ENCODE measurements at places on chromosomes 1 and 21. TPM values are rescaled to one million over a fixed set of nuclear protein-coding genes. Genes with fewer than 3 reads are reported as not detected.

TOR1AIP2 gene
- total RNA-seq: 61.4 TPM

REN gene
- total RNA-seq: 0.17 TPM

DNA sequence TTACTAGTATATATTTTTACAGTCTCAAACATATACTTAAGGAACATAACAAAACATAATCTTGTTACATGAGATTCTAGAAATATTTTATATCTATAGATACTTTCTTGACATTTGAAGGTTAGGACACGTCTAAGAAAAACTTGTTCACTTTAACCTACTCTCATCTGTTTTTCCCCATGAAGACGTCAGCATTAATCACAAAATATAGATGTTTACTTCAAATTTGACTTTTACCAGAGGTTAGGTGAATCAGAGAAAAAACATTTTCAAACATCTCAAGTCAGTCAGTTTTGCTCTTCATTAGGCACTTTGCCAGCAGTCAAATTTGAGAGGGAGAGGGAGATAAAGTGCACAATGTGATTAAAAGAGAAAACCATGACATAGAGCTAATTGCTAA is 47.7 kb downstream of the BRINP3 start:
- H3K4me1 ChIP-seq: no peaks in the 10 kb centered on the region
- no peak overlapping the region for H3K4me3 ChIP-seq
- H3K27ac ChIP-seq: no peak overlapping the region
- DNase-seq: no peak

DNA sequence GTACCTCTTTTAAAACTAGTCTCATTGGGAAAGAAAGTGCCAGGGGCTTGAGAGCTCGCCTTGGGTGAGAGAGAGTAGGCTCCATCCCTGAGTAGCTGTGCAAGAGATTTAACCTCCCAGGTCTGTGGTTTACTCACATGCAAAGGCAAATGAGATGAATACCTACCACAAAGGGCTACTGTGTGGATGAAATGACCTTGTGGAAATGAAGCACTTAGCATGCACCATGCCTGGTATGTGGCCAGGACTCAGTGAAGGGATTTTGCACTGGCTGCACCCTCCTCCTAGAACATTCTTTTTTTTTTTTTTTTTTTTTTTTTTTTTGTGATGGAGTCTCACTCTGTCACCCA is 120.3 kb downstream of the PROX1 start:
- no peaks in the 10 kb centered on the region for H3K27me3 ChIP-seq
- H3K4me1 ChIP-seq: no peaks in the 10 kb centered on the region
- H3K36me3 ChIP-seq: no peaks in the 10 kb centered on the region
